ENCODE measurements at places on chromosomes 4 and X.

- DNase-seq = no peak
Measured at GRCh38 chr4:142009751-142010150, 373.4 kb downstream of the IL15 start.

DNA sequence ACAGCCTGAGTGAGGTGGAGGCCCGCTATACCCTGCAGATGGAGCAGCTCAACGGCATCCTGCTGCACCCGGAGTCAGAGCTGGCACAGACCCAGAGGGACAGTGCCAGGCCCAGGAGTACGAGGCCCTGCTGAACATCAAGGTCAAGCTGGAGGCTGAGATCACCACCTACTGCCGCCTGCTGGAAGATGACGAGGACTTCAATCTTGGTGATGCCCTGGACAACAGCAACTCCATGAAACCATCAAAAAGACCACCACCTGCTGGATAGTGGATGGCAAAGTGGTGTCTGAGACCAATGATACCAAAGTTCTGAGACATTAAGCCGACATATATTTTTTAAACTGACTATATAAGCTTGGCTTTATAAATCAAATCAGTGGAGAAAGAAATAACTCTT is 73.3 kb upstream of the HHIP start:
- DNase-seq = no peak

- DNase-seq = no peak
Measured at GRCh38 chr4:87739494-87739893, 59.9 kb upstream of the IBSP start.

DNA sequence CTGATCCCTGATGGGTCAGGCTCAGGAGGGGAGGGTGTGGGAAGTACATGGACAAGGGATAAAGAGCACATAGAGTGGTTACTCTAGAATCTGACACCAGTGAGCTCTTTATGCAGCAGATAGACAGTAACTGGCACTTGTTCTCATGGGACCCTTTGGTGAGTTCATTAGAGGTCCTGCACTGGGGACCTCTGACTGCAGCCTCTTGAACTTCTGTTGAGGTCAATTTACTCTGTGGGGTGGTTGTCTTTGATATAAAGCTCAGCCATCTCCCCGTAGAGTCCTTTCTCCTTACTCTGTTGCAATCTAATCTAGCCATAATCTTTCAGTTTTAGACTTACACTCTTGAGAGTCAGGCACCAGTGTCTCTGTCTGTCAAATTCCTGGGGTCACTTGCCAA is 222.4 kb downstream of the GPAT3 start:
- DNase-seq = no peak

- no peak for DNase-seq
Measured at GRCh38 chrX:109635146-109635545, 10.2 kb upstream of the KCNE5 start.

- no peak for DNase-seq
Measured at GRCh38 chr4:79212311-79212710, 113.5 kb downstream of the NAA11 start.

DNA sequence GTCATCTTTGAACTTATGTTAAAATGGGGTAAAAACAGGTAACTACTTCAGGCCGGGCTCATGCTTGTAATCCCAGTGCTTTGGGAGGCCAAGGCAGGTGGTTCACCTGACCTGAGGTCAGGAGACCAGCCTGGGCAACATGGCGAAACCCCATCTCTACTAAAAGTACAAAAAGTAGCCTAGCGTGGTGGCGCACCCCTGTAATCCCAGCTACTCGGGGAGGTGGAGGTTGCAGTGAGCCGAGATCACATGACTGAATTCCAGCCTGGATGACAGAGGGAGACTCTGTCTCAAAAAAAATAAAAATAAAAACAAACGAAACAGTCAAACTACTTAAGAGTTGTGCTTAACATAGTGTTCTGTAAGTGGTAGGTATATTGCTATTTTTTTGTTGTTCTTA is 2.5 kb downstream of the DDX3X start:
- no peak for DNase-seq

GRCh38 chr4:122826553-122827257 is at the start of gene FGF2:
Gene FGF2 (plus strand): TSS chr4:122826831. CDS start chr4:122827175, 344 bp downstream.
- no peak for DNase-seq

DNA sequence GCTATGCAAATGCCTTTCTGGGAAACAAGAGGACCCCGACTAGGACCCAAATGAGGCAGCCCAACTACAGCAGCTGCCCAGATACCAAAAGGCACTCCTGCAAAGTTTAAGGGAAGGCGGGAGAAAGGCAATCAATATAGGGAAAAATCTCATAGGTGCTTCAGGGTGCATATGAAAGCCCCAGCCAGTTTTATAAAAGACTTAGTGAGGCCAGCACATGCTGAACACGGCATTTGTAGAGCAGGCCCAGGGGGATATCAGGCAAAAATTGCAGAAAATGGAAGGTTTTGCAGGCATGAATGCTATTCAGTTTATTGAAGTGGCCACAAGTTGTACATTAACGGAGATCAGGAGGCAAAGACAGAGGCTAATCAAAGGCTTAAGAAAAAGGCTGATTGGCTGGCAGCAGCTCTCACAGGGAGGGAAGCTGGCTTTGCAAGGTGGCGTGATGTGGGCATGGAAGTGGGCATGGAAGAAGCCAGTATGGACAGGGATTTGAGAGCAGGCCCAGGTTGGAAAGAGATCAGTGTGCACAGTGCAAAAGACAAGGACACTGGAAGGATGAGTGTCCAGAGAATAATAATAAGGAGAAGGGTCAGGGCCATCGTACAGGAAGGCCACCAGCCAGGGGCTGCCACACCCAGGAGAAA is 37.7 kb upstream of the UGT2B7 start:
- DNase-seq = no peak

DNA sequence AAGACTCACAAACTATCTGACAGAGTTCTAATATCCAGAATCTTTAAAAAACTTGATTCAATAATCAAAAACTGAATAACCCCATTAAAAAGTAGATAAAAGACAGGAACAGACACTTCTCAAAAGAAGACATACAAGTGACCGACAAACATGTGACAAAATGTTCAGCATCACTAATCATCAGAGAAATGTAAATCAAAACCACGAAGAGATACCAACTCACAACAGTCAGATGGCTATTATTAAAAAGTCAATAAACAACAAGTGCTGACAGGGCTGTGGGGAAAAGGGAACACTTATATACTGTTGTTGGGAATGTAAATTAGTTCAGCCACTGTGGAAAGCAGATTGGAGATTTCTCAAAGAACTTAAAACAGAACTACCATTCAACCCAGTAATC is 138.1 kb upstream of the RASGEF1B start:
- no peak for DNase-seq

GRCh38 chrX:123990169-123990568 is 28.7 kb downstream of the STAG2 start:
- DNase-seq = no peak

- DNase-seq = no peak
Measured at GRCh38 chr4:40309250-40309774, 25.8 kb upstream of the CHRNA9 start.

- DNase-seq = no peak
Measured at GRCh38 chr4:55437823-55438222, 42.1 kb downstream of the TMEM165 start.

DNA sequence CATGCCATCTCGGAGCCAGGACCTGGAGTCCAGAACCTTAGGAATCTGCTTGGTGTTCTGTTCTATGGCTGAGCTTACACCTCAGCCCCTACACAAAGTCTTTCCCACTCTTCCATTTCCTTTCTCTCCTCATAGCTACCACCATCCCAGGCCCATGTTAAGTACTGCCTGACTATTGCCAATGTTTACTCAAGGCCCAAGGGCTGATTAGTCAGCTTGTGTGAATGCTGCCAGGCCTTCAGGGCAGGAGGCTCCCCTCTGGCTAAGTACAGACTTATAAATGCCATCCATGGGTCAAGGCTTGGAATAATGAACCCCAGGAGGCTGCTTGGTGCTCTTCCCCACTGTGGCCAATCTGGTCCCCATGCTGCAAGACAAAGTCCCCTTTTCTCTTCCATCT is 411.6 kb upstream of the MAGEB18 start:
- no peak for DNase-seq

DNA sequence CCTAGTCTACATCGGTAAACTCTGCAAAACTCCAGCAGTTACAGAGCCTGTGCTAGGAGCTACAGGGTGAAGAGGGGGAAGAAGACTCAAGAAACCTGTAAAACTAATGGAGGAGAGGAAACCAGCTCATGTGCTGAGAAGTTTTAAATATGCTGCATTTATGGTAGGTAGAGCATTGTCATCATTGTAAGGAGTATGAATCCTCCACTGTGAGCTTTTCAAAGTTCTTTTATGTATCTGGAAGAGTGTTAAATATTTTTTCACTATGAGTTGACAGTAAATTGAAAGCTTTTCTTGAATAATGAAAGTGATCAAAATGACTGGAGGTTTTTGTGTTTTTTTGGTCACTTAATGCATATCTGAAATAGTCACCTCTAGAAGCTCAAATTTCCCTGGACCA is 46.2 kb downstream of the SEPTIN11 start:
- DNase-seq = no peak

DNA sequence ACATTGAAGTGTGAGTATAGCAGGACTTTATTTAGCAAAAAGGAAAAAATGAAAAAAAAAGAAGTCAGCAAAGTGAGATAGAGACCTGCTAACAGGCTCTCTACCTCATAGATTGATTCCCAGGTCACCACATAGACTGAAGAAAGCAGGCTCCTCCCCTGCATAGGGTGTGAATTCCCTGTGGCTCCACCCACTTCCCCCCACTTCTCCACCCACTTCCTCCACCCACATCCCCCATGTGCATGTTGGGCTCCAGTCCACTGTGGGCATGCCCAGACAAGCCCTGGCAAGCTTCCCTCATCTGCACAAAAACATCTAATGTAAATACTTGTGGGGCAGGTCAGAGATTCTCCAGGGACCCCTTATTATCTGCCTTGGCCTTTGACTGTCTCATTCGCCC is 97.8 kb downstream of the TMEM47 start:
- DNase-seq = no peak

DNA sequence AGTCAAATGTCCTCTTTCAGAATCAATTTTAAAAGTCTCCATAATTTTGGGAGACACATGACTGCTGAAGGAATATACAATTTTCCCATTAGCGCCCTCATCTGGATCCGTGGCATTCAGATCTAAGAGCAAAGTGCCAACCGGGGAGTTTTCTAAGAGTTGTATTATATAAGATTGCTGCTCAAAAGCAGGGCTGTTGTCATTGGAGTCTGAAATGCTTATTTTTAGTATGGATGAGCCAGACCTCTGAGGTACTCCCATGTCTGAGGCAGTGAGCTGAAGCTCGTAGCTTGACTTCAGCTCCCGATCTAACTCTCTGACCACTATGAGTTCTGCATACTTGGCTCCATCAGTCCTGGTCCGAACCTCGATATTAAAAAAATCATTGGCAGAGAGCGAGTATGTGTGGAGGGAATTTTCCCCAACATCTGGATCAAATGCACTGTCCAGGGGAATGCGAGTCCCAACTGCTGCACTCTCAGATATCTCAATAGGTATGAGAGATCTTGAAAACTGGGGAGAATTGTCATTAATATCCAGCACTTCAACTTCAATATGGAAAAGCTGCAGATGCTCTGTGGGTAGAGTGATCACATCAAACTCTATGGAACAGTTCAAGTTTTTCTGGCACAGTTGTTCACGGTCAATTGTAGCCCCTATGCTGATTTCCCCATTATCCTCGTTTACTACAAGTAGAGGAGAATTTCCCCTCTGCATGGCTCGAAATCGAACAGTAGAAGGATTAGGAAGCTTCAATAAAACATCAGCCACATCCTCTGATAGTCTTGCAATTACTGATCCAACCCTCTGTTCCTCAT is 917 bp downstream of the PCDH18 start:
- DNase-seq = no peak

- no peak for DNase-seq
Measured at GRCh38 chrX:17030580-17031270, 84.3 kb downstream of the REPS2 start.

DNA sequence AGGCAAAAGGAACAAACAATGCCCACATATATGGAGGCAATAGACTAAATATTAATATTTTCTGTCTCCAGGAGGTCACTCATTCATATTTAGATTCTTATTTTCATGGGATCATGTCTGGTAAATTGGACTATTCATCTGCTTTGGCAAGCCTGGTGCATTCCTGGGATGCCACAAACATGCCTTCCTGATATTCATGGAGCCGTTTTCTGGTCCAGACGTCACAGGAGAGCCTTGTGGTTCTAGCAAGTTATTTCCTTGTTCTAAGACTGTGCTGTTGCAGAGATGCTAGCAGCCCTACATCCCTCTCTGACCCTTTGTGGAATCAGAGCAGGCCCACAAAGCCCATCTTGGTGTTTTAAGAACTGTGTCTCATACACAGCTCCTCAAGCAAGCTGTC is 16.1 kb upstream of the EXOSC9 start:
- DNase-seq = no peak

- DNase-seq = no peak
Measured at GRCh38 chr4:185542626-185543315, 7.5 kb upstream of the PDLIM3 start.

GRCh38 chrX:110026099-110026844 is 23.4 kb downstream of the TMEM164 start:
- no peak for DNase-seq

DNA sequence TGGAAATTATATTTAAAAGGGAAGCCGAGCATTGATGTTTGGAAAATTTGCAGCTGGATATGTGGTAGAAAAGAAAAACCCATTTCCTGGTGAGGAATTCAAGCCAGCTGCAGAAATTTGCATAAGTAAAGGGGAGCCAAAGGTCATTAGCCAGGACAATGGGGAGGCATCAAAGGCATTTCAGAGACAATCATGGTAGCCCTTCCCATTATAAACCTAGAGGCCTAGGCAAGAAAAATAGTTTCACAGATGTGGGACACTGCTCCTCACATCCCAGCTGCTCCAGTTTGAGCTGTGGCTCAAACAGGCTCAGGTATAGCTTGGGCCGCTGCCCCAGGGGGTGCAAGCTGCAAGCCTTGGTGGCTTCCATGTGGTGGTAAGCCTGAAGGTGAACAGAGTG is 35.8 kb downstream of the NAP1L3 start:
- no peak for DNase-seq

DNA sequence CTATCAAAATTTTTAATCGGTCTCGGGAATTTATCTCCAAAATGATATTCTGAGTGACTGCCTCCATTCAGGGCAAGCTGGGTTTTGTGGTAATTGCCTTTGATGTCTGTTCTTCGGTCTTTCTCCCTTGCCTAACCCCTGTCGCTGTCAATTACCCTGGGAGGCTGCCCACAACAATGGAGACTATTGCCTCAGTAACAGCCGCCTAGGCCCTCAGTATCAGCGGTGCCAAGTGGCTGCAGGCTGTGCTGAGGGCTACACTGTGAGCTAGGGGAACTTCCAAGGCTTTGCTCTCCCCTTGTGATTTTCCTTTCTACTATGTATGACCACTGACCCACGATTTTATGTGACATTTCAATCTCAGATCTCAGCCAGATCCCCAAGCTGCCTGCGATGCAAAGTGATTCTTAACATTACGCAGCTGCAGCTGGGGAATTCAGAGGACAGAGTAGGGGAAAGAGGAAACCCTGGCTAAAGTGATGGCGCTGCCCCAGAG is 36.3 kb upstream of the REST start:
- DNase-seq = no peak

DNA sequence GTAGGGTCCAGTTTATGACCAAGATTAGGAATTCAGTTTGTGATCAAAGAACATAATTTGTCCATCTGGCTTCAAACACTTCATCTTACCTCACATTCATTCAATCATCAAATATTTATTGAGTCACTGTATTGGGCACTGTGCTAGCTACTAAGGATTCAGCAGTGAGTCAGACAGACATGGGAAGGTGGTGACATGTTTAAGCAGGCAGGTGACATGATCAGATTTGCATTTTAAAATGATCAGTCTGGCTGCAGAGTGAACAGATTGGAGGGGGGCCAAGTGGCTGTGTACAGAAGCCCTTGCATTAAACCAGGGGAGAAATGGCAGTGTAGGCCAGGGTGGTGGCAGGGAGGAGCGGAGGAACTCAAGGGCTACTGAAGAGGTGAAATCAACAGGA is 25.1 kb upstream of the APLN start:
- DNase-seq = no peak
